Esophagus mucosa (tissue), 1 donor: ENCODE measurements at places on chromosomes 11 and 22. TPM values are rescaled to one million over a fixed set of nuclear protein-coding genes. Genes with fewer than 3 reads are reported as not detected.

ANGPTL5 gene
- not detected for total RNA-seq

SAA4 gene
- 0.64 TPM for total RNA-seq

OR4A16 gene
- total RNA-seq: not detected

USH1C gene
- 0.12 TPM for total RNA-seq

TMEM126A gene
- 20.2 TPM for total RNA-seq

TRIM48 gene
- not detected for total RNA-seq

GRIK4 gene
- total RNA-seq: 0.08 TPM

HSD17B12 gene
- 95.2 TPM for total RNA-seq

DDX10 gene
- 16.1 TPM for total RNA-seq

SLC22A8 gene
- not detected for total RNA-seq

GSTT2 gene
- 1.1 TPM for total RNA-seq

OR52N4 gene
- not detected for total RNA-seq
